ENCODE measurements at places on chromosomes 12 and 14.

- no peak for DNase-seq
These were observed 47.8 kb upstream of the LTA4H start for GRCh38 chr12:96083020-96083719.

GRCh38 chr12:131674373-131674772 is 36.5 kb upstream of the SFSWAP start:
- DNase-seq = no peak

GRCh38 chr14:93788543-93789227 is 400 bp upstream of the PRIMA1 start:
- no peak for DNase-seq

DNA sequence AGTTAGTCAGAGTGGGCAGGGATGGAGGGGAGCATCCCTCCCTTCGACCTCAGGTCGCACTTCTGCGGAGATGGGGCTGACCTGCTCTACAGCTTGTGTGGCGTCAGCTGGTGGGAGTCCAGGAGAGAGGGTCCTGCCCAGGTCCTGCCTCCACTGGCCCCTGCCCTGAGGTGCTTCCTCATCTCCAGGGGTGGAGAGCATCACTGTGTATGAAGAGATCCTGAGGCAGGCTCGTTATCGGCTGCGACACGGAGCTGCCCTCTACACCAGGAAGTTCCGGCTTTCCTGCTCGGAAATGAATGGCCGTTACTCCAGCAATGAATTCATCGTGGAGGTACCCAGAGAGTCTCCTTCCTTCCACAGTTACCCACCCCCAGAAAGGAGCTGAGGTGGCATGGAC is 20.2 kb downstream of the CLSTN3 start:
- DNase-seq = no peak

GRCh38 chr12:104565606-104566243 is 109.0 kb downstream of the CHST11 start:
- no peak for DNase-seq

DNA sequence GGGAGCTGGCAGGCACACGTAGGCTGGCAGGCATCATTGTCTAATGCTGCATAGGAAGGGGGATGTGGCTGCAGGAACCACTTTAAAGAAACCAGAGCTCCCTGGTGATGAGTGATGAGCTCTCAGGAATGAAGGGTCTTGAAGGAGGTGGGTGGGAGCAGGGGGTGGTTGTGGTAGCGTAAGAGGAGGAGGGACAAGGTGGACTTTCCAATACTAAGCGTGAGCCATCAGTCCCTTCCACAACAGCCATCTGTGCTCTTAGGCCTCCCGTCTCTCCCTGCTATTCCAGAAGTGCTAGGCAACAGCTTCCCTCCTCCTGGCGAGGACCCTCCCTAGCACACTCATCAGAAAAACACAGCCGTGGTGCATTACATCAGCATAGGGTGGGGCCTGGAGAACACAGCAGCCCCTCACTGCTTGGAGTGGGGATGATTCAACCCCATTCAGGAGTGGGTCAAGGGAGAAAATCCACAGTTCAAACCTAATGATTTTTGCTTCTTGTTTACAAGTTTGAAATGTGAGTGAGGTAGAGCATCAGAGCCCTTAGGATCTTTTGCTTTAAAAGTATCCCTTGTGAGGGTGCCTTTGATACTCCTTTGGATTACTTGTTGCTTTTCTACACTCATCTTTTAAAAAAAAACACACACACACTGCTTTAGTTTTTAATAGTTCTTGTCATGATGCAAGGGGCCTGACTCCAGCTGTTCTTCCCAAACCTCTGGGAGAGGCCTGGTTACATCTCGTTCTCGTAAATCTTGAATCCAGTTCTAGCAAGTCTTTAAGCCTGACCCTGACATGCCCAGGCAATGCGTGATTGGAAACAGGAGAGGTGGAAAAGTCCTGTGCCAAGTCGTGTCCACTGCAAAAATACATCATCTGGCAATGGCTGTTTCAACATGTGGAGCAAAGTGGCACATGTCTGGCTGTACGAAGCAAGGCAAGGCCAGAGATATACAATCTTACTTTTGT is 356.4 kb upstream of the DDHD1 start:
- peak; percentile 45 for DNase-seq

DNA sequence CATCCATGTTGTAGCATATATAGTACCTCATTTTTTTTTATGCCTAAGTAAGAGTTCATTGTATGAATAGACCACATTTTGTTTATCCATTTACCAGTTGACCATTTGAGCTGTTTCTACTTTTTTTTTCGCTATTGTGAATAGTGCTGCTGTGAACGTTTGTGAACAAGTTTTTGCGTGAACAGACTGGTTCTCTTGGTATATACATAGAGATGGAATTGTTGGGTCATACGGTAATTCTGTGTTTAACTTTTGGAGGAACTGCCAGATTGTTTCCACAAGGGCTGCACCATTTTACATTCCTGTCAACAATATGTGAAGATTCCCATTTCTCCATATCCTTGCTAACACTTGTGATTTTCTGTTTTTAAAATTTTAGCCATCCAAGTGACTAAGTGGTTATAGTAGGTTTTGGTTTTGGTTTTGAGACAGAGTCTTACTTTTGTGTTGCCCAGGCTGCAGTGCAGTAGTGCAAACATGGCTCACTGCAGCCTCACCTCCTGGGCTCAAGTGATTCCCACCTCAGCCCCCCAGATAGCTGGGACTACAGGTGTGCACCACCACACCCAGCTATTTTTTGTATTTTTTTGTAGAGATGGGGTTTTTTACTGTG is 68.3 kb upstream of the AMN start:
- no peak for DNase-seq

- DNase-seq = no peak
These were observed 47.1 kb downstream of the EML1 start for GRCh38 chr14:99840265-99840664.

DNA sequence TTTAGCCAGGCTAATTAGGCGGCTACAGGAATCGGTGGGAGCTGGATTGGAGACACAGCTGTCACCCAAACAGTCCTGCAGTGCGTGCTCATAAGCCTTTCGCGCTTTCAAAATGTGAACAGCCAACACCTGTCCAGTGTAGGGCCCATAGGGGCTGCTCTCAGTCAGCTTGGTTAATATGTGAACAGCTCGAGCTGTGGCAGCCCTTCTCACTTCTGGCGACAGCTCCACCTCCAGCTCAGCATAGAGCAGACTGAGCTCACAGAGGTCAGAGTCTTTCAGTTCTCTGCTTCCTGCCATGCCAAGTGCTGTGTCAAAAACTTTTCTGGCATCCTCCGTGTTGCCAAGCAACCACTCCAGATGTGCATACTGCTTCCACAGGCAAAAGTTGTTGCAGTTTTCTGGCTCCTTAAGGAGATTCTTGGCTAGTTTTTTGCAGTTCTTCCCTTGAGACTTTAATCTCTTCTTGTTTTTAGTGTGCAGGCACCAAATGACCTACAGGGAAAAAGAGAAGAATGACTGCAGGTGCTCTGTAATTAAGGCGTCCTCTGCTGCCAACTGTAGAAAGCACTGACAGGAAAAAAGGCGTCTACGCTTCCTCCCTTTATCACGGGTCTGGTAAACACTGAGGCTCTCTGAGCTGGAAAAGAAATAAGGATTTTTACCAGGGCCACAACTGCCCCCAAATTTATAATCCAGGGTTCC is 32.5 kb downstream of the PSMC1 start:
- DNase-seq = no peak
